Nephron progenitor cell (in vitro differentiated cells): ENCODE measurements at places on chromosomes 16 and 17.

DNA sequence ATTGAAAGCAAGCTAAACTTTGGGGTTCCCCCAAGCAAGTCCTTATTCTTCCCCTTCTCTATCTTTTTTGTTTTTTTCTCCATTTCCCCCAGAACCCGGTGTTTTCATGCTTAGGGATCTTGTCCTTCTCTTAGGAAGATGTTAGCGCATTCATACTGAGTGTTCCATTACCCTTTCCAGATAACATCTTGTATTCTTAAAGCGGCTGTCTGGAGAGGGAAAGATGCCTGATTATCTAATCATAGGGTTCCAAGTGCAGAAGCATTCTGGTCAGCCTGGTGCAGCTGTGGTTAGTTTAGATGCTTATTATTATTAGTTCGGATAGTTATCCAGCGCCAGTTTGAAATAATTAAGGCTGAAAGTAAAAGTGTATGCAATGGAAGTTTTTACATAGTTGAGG lies 2.0 kb downstream of the TOM1L1 start:
- no peak overlapping the region for H3K27ac ChIP-seq
- peaks cover 19% of the 10 kb centered on the region for H3K27me3 ChIP-seq
- H3K4me1 ChIP-seq, result peaks cover 29% of the 10 kb centered on the region
- H3K36me3 ChIP-seq, result peaks cover 19% of the 10 kb centered on the region

DNA sequence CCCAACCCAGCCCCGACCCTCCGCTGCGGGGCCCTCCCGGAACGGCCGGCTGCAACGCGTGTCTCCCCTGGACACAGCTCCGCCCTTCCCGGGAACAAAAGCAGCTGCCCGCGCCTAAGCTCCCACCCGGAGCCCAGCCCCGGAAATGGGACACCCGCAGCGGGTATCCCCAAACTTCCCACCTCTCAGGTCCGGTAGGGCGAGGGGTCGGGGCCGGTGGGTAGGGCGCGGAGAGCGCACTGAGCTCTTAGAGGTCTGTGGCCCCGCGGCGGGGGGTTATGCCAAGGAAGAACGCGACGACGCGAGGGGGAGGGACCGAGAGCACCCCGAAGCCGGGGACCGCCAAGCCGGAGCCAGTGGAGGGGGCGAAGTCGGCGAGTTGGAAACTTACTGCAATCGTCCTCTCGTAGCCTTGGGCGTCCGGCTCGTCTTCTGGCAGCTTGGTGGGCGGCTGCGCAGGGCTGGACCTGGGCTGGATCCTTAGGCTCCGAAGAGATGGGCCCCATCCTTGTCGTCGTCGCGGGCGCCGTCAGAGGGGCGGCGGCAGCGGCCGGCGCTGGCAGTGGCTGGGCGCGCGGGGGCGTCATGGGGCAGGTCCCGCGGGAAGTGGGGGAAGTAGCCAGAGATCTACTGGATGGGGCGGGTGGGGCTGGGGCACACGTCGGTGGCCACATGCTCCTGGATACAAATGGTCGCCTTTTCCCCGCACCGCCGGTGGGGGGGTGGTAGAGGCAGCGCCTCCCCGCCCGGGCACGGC lies 6.9 kb downstream of the USP6 start:
- H3K36me3 ChIP-seq, result no peaks in the 10 kb centered on the region
- no peak overlapping the region for H3K27ac ChIP-seq
- peaks cover 73% of the 10 kb centered on the region for H3K27me3 ChIP-seq
- H3K4me1 ChIP-seq, result peaks cover 15% of the 10 kb centered on the region
- peak overlapping the region; percentile 79 for H3K4me3 ChIP-seq

DNA sequence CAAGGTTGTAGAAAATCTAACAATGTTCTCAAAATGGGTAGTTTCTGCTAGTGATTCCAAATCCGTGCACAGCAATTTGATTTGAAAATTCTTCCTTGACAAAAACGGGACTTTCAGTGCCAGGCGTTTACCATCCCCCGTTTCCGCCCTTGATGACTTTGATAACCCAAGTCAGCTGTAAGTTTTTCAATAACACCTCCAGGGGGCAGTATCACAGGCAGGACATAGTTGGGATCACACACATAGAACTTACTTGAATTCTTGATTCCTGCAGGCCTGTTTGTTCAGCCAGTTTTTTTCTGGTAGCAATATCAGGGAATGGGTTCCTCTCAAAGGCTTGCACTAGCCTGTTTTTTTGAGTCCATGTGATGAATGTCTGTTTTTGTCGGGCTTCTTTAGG lies 5.6 kb downstream of the DUXB start:
- no peaks in the 10 kb centered on the region for H3K4me1 ChIP-seq
- H3K36me3 ChIP-seq, result no peaks in the 10 kb centered on the region
- no peak overlapping the region for H3K4me3 ChIP-seq
- H3K27ac ChIP-seq, result no peak overlapping the region
- DNase-seq, result no peak

DNA sequence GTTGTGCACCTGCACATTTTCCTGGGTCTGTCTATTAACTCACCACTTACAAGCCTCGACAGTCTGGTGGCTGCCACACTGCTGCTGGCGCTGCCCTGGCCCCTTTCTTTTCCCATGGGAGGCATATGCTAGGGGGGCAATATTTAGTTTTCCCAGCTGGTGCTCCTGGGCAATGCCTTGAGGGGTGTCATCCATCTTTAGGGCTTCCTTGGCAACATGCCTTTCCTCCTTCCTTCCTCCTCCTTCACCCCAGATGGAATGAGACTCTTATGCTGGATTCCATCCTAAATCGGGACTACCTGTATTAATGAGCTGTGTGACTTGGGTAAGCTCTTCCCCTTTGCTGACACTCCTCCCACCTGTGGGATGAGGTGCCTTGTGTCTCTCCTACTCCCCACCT lies 64.8 kb upstream of the CDC42EP4 start:
- H3K27me3 ChIP-seq, result peaks cover 5% of the 10 kb centered on the region
- DNase-seq, result no peak
- H3K4me1 ChIP-seq, result peaks cover 11% of the 10 kb centered on the region

GRCh38 chr17:44840936-44841335 lies 6.7 kb upstream of the HIGD1B start:
- H3K4me3 ChIP-seq, result no peak overlapping the region
- no peaks in the 10 kb centered on the region for H3K36me3 ChIP-seq
- H3K27ac ChIP-seq, result peak overlapping the region; percentile 86
- no peak for DNase-seq
- peaks cover 32% of the 10 kb centered on the region for H3K4me1 ChIP-seq
- peaks cover 8% of the 10 kb centered on the region for H3K27me3 ChIP-seq

- H3K27me3 ChIP-seq, result peaks cover under 1% of the 10 kb centered on the region
- H3K4me1 ChIP-seq, result peaks cover 52% of the 10 kb centered on the region
- H3K27ac ChIP-seq, result no peak overlapping the region
- H3K4me3 ChIP-seq, result no peak overlapping the region
- no peaks in the 10 kb centered on the region for H3K36me3 ChIP-seq
- no peak for DNase-seq
Measured at GRCh38 chr17:14741491-14741890, 440.6 kb downstream of the HS3ST3B1 start.

DNA sequence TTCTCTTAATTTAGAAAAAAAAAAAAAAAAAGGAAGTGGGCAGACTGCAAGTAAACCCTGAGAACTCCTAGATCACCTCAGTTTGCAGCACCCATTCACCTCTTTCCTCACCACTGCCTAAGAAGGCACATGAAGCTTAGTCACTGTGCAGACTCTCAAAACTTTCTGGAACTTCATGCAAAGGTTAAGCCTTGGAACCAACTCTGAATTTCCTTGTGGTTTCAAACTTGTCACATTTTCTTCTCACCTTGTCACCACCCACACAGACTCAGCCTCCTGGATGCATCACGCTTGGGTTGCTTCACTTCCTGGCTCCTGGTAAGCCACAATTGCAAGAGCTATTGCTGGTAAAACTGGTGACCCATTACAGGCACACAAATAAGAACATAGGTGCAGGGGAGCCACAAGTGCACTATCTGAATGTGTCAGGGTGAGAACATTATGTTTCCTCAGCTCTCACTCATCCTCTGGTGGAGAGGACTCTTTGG lies 15.0 kb upstream of the CPD start:
- H3K4me3 ChIP-seq, result no peak overlapping the region
- H3K27me3 ChIP-seq, result peaks cover 15% of the 10 kb centered on the region

- DNase-seq, result no peak
- no peaks in the 10 kb centered on the region for H3K27me3 ChIP-seq
- peaks cover 34% of the 10 kb centered on the region for H3K4me1 ChIP-seq
- peaks cover 31% of the 10 kb centered on the region for H3K36me3 ChIP-seq
- H3K27ac ChIP-seq, result peak overlapping the region; percentile 21
- no peak overlapping the region for H3K4me3 ChIP-seq
Measured at GRCh38 chr16:20880867-20881502, 19.2 kb downstream of the DCUN1D3 start.

DNA sequence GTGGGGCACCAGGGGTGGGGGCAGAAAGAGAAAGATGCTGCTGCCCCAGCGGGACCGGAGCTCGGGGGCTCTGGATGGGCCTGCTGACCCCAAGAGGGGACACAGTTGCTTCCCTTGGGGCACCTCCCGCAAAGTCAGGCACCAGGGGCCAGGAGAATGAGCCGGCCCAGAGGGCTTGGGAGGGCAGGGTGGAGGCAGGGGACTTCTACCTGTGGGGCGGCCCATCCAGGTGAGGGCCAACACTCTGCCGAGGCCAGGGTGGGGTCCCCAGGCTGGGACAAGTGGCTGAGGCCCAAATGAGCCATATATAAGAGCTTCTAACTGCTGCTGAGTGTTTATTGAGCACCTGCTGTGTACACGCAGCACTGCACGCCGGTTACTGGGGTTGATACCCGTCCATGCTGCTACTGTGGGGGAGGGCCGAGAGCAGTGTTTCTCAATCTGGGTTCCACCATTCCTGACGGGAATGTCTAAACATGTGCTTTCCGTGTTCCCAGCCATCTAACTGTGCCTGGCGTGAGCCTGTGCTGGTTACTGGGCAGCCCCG lies 211.7 kb upstream of the GSE1 start:
- H3K27me3 ChIP-seq, result peaks cover 21% of the 10 kb centered on the region
- no peak overlapping the region for H3K27ac ChIP-seq
- no peak overlapping the region for H3K4me3 ChIP-seq
- peaks cover 41% of the 10 kb centered on the region for H3K4me1 ChIP-seq
- no peak for DNase-seq
- H3K36me3 ChIP-seq, result no peaks in the 10 kb centered on the region

- peaks cover 35% of the 10 kb centered on the region for H3K4me1 ChIP-seq
- peaks cover 21% of the 10 kb centered on the region for H3K27me3 ChIP-seq
- H3K4me3 ChIP-seq, result no peak overlapping the region
Measured at GRCh38 chr16:28010671-28011070, 52.8 kb downstream of the GSG1L start.
